ENCODE measurements at places on chromosomes 7 and 10.

DNA sequence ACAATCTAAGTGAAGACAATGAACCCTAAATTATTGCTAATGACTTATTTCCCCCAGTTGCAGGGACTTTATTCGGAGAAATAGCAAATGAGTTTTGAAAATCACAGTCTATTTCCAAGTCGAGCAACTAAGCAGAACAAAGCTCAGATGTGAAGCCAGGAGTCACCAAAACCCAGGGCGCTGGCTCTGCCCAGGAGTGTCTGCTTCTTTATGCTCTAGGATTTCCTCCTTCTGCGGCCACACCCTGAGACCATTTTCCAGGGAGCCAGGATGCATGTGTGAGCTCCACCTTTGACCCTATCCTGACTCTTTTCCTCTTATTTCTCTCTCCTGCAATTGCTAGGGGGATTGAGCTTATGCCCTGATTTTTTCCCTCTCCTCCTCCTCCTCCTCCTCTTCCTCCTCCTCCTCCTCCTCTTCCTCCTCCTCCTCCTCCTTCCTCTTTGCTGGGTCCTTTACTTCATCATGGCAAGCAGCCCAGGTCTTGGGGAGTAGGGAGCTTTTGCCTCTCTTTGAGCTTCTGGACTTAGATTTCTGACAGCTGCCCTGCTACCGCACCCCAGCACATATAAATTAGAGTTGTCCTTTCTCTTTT lies 234.4 kb downstream of the ARL4A start:
- no peak for DNase-seq

GRCh38 chr10:51877636-51878035 lies 178.2 kb upstream of the CSTF2T start:
- no peak for DNase-seq

DNA sequence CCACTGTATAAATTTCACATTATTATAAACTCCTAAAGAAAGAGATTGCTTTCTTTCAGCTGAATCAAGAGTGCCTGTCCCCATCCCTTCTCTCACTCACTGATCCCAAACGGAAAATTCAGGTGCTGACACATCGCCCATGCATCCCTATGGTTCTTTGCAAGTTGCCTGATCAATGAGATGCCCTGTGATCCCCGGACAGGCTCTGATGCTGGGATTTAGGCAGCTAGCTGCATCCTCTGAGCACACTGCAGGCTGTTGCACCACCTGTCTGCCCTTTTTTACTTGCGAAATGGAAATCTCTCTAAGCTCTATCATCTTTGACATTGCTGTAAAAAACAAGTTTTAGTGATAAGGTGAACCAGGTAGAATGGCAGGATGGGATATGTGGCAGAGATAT lies 456.5 kb downstream of the GATA3 start:
- no peak for DNase-seq

GRCh38 chr10:51073453-51074237 lies 642 bp upstream of the PRKG1 start:
- no peak for DNase-seq

DNA sequence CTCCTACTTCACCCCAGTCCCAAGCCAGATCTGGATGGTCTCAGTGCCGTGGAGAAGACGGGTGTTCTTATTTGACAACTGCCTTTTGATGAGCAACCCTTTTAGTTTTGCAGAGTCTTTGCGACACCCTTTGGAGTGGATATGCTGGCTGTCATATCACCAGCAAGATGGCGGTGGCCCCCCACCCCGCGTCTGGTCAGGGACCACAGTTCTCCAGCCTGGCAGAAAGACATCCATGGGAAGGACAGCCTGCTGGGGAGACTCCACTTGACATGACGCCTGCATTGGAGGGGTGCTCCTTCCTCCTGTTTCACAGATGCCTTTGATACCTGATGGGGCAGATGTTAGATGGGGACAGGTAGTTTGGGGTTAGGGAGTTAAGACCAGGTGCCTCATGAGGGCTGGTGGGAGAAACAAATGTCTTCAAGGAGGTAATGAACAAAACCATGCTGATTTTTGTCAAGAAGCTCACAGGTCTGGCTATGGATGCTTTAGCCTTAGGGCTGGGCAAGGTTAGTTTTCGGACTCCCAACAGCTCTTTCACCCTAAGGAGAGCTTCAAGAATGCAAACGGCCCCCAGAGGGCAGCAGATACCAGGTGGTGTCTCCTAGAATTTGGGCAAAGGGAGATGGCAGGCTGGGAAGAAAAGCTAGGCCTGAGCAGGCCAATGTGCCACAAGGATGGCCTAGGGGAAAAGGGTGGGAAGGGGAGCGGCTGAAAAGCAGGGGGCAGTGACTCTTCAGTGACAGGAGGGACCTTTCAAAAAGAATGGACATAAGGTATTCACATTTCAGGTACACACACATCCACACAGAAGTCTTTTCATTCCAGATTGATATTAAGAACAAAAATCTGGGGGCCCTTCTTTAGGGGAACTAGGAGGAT lies 95.2 kb downstream of the CLEC2L start:
- DNase-seq, result peak; percentile 30

- DNase-seq, result no peak
Measured at GRCh38 chr10:86500846-86501245, 20.7 kb downstream of the WAPL start.

DNA sequence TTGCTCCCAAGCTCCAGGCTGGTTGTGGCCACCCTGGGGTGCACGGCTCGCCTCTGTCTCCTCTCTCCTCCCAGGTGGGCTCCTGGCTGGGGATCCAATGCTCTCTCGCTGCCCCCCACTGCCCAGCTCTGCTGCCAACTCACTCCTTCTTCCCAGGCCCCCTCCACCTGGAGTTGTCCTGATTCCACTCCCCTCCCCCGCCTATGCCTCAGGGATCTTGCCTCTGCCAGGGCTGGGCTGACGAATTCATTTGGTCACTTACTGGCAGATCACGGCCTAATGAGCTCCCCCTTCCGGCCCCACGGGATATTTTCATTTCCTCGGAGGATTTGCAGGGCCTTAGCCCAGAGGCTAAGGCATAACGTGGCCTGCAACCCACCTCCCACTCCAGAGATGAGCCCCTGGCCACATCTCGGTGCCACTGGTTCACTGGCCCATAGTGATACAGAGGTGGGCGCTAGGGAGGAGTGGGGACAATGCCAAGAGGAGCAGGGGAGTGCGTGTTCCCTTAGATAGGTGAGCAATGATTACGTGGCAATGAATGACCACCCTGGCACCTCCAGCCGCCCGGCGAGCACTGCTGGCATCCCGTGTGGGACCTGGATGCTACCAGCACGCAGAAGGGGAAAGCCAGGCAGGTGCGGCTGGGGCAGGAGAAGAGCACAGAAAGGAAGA lies 344.6 kb upstream of the SHH start:
- DNase-seq, result no peak

DNA sequence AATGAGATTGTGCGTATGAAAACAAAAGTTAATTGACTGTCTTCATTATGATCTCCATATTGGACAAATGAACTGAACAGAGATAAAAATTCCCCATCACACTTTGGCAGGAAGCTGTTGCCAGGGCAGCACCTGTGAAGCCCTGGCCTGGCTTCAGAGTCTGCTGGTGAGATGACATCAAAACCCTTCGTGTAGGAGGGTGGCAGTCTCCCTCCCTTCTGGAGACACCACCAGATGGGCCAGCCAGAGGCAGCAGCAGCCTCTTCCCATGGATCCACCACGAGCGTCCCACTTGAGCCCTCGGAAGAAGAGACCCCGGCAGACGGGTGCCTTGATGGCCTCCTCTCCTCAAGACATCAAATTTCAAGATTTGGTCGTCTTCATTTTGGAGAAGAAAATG lies at the start of gene DNTT:
DNTT (plus strand) TSS at position 205 of the 400 bp plus-strand sequence; CDS start at position 269, 64 bp downstream.
- DNase-seq, result no peak

DNA sequence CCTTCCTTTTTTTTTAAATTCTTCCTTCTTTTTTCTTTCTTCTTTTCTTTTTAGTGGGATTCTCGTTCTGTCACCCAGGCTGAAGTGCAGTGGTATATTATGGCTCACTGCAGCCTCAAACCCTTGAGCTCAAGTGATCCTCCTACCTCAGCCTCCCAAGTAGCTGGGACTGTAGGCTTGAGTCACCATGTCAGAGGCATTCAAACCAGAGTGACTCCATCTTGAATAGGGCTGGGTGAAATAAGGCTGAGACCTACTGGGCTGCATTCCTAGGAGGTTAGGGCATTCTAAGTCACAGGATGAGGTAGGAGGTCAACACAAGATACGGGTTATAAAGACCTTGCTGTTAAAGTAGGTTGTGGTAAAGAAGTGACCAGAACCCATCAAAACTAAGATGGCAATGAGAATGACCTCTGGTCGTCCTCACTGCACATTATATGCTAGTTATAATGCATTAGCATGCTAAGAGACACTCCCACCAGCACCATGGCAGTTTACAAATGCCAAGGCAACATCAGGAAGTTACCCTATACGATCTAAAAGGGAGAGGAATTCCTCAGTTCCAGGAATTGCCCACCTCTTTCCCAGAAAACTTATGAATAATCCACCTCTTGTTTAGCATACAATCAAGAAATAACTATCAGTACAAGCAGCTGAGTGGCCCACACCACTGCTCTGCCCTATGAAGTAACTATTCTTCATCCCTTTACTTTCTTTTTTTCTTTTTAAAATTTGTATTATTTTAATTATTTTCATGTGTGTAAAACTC lies 99.0 kb upstream of the ITGB1 start:
- DNase-seq, result no peak

- DNase-seq, result no peak
Measured at GRCh38 chr10:122390271-122390670, 15.8 kb downstream of the PLEKHA1 start.

- DNase-seq, result no peak
Measured at GRCh38 chr10:100522107-100522801, 2.6 kb upstream of the SEC31B start.

DNA sequence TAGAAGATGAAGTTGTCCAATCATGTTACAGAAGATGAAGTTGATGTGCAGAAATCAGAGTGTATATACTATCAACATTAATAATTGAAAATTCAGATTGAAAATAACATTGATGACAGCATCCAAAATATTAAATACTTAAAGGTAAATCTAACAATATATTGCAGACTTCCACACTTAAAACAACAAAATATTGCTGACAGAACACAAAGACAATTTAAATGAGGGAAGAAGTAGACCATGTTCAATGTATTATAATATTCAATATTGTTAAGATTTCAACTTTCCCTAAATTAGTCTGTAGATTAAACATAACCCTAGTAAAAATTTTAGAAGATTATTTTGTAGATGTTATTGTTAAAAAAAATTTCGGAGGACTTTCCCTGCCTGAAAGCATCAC lies 151.9 kb downstream of the PON1 start:
- no peak for DNase-seq

DNA sequence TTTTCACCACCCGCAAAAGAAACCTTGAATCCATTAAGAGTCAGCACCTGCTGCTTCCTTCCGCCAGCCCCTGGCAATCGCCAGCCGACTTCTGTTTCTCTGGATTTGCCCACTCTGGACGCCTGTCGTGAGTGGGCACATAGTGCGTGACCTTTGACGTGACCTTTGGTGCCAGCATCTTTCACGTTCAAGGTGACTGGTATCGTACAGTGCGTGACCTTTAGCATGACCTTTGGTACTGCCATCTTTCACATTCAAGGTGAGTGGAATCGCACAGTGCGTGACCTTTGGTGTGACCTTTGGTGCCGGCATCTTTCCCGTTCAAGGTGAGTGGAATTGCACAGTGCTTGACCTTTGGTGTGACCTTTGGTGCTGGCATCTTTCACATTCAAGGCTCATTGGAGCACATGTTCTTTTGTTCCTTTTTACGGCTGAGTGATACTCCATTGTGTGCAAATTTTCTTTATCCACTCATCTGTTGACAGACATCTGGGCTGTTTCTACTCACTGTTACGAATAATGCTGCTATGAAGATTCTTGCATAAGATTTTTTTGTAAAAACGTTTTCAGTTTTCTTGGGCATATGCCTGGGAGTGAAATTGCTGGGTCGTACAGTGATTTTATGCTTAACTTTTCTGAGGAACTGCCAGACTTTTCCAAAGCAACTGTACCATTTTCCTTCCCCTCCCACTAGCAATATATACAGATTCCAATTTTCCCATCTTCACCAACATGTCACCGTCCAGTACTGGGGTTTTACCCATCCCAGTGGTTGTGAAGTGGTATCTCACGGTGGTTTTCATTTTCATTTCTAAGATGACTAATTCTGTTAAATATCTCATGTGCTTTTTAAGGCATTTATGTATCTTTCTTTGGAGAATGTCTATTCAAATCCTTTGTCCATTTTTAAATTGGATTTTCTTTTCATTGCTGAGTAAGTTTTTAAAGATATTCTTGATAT lies 145.3 kb downstream of the DIP2C start:
- DNase-seq, result no peak

DNA sequence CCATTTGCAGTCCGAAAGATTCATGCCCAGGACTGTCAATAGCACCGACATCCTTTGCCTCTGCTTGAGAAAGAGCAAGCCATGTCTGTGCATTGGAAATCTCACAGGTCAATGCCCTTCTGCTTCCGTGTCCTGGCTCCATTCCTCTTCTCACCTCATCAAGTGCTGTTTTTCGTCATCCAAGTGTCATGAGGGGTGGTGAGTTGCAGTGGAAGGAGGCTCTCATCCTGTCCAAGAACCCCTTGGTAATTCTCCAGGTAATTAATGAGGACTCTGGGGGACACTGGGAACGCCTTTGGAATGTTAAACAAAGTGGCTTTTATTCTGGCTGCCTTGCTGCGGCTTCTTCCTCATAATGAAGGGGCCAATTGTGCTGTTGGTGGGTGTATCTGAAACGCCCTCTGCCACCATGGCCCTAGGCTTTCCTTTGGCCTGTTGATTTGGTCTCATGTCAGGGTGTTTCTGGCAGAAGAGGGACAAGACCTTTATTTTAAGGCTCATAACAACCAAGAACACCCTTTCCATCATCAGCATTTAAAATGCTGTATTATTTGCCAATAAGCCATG lies 57.7 kb downstream of the PPP1R3C start:
- no peak for DNase-seq

DNA sequence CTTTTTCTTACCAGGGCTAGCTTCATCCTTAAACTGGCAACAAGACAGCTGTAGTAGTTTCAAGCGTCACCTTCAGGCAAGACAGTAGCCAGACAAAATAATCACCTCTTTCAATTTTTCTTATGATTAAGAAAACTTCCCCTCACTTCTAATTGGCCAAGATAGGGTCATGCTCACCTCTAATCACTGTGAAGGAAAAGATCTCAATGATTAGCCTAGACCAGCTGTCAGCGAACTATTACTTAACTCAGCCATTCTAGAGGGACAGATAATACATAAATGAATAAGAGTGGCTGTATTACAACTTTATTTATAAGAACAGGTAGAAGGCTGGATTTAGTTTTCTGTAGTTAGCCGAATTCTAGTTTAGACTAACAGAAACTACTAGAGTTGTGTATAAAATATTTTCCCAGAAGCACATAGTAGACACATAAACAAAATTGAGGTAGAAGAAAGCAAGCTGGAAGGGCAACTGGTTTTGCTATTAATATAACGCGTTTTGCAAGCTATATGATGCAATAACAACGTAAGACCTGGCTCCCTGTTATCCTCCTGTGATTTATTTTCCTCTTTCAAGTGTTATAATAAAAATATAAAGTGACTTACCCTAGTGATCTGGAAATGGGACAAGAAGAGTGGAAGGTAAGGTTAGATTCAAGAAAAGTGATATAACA lies 64.3 kb downstream of the ELAPOR2 start:
- no peak for DNase-seq

DNA sequence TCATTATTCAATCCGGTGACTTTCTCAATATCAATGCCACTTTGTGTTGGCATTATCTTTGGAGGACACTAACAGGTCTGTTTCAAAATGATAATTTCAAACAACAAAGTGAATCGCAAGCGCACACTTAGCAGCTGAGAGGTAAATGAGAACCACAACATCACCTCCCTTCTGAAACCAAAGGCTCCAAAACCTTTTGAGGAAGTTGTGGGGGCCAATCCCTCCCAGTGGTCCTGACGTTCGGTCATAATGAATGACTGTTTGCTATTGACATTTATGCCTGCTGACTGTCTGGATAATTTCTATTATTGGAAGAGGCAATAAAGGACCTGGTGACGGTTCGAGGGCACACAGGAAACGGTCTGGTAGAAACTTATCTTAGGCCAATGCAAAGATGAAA lies 1.8 kb downstream of the ADARB2 start:
- DNase-seq, result no peak

Data from effector CD8-positive, alpha-beta T cell (primary cell).